OCI-M1 (cell line): ENCODE measurements at places on chromosomes 13 and 19.
A peak's percentile ranks its signal among the peaks of the same experiment; 100 is the strongest.

DNA sequence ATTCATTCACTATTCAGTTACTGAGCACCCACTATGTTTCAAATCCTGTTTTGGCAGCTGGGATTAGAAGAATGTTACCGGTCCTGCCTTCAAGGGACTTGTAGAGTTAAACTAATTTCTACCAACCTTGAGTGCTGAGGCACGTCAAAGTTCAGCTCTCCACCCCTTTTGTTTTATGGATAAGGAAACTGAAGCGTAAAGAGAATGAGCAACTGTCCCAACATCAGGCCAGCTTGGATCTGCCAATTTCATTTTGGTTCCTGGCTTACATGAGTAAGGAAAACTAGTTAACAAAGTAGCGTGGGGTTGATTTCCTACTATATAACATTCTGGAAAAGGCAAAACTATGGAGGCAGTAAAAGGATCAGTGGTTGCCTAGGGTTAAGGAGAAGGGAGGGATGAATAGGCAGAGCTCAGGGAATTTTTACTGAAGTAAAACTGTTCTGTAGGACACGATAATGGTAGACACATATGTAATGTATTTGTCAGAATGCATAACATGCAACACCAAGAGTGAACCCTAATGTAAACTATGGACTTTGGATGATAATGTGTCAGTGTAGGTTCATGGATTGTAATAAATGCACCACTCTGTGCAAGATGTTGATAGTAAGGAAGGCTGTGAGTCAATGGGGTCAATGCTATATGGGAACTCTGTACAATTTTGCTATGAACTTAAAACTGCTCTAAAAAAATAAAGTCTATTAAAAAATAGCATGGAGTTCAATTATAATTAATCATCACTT is 19.9 kb upstream of the MTIF3 start:
- DNase-seq, result no peak

DNA sequence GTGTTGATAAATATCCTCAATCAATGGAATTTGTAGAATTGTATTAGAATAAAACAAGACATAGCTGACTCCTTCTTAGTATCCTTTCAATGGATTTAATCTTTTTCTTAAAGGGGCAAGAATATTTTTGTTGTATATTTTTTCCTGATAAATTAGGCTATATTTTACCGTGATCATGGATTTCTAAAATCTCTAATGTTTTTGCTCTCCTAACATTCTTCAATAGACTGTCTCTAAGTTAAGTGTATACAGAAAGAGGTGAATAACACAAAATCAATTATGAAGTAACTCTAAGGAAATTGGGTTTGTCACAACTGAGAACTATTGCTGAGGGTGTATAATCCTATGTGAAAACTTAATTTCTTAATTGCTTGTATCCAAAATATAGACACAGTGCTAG is at the start of gene OR7E24:
OR7E24 (plus strand) TSS at position 301 of the 400 bp plus-strand sequence. CDS start 114 bp downstream, outside the sequence.
- no peak for DNase-seq

GRCh38 chr13:39091586-39091985 is 53.3 kb downstream of the NHLRC3 start:
- DNase-seq, result no peak

GRCh38 chr19:18208098-18208951 is 4.5 kb upstream of the RAB3A start:
- DNase-seq, result peak; percentile 47

DNA sequence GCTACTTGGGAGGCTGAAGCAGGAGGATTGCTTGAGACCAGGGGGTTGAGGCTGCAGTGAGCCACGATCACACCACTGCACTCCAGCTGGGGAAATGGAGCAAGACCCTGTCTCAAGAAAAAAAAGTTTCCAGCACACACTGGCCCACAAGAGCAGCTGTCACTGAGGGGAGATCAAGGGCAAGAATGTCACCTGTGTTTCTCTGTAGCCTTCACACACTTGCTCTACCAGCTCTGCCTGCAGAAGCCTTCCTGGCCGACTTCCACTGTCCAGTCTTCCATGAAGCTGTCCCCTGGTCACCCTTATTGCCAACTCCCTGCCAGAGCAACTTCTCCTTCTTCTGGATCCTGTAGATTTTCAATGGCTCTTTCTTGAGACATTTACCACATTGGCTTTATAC is 158.0 kb downstream of the KCTD15 start:
- no peak for DNase-seq

GRCh38 chr19:18090545-18091216 is 3.9 kb upstream of the IL12RB1 start:
- DNase-seq, result no peak

DNA sequence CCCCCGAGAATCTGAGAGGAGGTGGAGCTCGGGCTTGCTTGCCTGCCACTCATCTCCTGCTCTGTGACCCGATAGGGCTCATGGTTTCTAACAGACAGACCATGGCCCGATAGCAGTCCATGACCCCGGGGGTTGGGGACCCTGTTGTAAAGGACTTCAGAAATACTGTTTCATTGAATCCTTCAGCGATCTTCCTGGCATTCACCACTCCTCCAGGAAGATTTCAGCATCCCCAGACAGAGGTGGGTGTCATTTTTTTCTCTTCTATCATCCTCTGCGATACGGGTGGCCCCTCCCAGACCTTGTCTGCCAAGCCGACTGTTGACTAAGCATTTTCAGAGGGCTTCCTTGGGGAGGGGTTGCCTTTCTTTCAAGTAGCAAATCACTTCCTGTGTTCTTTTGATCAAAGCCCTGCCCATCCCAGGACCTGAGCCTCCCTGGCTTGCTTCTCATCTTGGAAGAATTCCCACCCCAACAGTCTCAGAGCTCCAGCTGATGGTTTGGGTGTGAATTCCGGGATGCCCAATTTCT is 1.7 kb downstream of the MYO1F start:
- DNase-seq, result peak; percentile 81

- DNase-seq, result no peak
Measured at GRCh38 chr19:35508129-35508528, 5.3 kb downstream of the DMKN start.

DNA sequence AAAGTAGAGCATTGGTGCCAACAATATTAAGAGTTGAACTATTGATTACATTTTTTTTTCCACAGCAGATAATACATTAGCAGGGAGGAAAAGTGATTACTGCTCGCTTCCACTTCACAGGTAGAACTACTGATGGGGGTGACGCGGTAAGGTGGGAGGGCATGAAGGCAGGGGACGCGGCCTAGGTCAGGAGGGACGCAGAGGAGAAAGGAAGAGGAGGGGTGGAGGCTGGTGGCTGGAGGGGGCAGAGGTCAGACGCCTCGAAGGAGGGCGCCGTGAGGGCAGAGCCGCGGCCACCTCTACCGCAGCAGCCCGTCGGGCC is 287 bp upstream of the B3GLCT start:
- DNase-seq, result peak; percentile 18

- no peak for DNase-seq
Measured at GRCh38 chr19:13883516-13884064, 6.7 kb downstream of the NANOS3 start.

GRCh38 chr13:50677687-50678463 is 165.6 kb downstream of the DLEU7 start:
- DNase-seq, result no peak
